ENCODE measurements at places on chromosomes 2 and 18. TPM values are rescaled to one million over a fixed set of nuclear protein-coding genes. Genes with fewer than 3 reads are reported as not detected.

The MOCOS gene
- polyA plus RNA-seq, result 7.7 TPM

The TBC1D8 gene
- polyA plus RNA-seq, result 10.9 TPM

The ALPG gene
- 0.02 TPM for polyA plus RNA-seq

The VRK2 gene
- 7.3 TPM for polyA plus RNA-seq

The CYP20A1 gene
- 27.7 TPM for polyA plus RNA-seq

The KRTCAP3 gene
- 2.8 TPM for polyA plus RNA-seq

Data from ovary (tissue), 10 donors.